ENCODE measurements at places on chromosomes 6 and 20.

- DNase-seq: no peak
Observed at GRCh38 chr20:757506-757905, 10.8 kb downstream of the SLC52A3 start.

GRCh38 chr20:38471987-38472512, 593 bp upstream of the RALGAPB start:
- no peak for DNase-seq

GRCh38 chr20:2806351-2806701, 5.9 kb upstream of the CPXM1 start:
- no peak for DNase-seq

GRCh38 chr20:40954521-40955165, 74.0 kb upstream of the TOP1 start:
- no peak for DNase-seq

DNA sequence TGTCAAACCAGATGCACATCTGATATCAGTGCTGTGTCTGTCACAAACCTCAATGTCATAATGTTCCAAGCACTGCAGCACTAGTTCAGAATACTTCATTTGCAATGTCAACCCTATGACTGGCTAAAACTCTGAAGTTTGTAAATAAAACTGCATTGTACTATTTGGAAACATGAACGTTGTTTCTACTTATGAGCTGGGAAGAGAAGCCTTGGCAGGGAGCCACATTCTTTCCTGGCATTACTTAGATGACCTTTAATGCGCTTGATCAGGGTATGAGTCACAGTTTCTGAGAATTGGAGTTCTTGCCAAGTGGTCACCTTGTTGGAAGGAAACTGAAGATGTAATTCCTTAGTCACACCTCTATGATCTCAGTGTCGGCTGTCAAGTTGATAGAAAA, 664.8 kb upstream of the MMS22L start:
- no peak for DNase-seq

Data from GM18507 (cell line).